ENCODE measurements at places on chromosomes 1 and 21.

GRCh38 chr21:44618909-44619308, 7.0 kb downstream of the KRTAP10-8 start:
- DNase-seq, result no peak

DNA sequence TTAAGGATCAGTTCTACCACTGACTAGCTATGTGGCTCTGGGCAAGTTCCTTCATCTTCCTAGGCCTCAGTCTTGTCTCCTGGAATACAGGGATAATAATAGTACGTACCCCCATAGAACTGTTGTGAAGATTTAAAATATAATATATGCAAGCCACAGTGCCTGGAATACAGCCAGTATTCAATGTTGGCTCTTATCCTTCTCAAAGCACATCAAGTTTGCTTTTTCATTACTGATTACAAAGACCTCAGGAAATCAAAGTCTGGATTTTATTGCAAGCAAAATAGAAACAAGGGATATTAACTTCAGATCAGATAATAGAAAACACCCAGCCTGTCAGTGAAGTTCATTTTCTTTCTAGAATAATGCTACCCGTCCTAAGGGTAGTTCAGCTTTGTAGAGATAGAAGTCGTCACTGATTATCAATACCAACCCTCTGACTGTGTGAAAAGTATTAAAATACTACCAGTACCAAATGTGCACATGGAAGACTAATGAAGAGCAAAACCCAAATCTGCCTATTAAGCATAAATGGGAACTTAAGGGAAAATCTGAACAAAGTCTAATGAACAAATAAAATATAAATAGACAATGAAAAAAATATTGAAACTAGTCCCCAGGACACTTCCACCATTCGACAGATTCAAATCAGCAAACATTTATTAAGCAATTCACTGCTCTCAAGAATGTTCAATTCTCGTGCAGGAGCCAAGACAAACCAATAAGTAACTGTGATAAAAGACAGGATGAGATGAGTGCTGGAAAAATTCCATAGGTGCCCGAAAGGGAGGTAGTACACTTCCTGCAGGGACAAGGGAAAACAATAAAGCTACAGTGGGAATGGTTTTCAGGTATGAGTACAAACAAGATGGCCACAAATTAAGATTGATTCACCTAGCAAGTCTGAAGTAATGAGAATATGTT, 206.2 kb downstream of the SMYD3 start:
- DNase-seq, result peak; percentile 18

- no peak for DNase-seq
Observed at GRCh38 chr1:16155537-16156410, at the start of gene EPHA2. EPHA2 (minus strand) TSS chr1:16156069; CDS start chr1:16155932, 137 bp downstream.

DNA sequence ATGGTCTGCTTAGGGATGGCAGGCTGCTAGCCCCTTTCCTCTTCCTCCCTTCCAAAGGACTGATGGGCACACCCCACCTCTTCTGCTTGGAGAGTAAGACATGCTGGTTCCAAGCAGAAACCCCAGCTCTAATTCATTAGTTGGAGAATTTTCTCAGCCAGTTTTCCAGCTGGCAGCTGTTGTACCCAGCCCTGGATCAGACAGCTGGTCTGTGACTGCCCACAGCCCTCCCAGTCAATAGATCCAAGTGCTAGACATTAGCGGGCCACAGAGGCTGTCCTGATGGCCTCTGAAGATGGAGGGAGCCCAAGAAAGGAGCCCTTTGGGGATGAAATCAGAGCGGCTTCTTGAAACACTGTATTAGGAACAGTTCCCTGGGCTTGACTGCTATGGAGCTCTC, 35.8 kb downstream of the ACOT11 start:
- DNase-seq, result no peak

DNA sequence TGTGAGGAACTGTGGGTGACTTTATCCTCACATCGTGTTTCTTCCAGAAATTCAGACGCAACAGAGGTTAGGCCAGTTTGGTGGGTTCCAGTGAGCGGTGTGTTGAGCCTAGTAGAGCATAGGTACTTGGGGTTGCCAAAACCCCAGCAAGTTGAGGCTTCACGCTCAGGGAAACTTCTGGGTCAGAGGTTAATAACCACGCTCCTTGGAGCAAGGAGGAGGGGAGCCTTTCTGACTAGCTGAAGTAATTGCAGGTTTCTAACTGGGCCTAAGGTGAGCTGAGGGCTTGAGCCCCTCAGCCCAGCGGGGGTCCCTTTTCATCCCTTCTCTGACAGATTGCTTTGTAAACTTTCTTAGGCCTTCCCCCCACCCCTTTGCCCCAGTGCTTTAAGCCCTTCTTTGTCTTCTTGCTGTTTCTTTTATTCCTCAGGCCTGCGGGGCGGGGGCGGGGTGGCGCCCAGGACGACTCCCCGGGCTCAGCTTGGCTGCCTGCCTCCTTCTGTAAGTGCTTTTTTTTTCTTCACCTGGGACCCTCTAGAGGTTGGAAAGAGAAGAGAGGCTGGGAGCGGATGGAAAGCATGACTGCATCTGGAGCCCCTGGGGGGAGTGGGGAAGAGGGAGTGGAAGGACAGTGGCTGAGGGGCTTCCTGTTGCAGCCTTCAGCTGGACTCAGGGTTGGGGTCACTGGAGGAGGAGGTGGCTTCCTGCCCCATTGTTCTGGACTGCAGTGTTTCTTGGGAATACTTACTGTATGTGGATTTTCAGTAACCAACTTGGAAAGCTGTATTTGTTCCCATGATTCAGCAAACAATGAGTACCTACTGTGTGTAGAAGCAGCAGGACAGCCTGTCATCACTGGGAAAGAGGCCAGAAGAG, 1.3 kb upstream of the ZNF436 start:
- DNase-seq, result no peak

DNA sequence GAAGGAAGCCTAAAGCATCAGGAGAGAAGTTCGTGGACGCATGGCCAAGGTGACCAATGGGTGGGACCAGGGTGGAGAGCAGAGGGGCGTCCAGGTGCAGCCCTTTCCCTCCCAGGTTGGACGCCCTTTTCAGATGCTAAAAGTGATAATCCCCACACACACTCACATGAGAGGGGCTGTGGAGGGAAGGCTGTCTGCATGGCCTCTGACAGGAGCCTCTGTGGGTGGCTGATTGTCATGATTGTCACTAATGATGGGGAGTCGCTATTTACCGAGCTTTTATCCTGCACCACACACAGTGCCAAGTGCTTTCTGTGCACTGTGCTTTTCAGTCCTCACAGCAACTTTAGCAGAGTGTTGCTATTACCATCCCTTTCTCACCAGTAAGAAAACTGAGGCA, 27.1 kb upstream of the C1QA start:
- DNase-seq, result no peak

DNA sequence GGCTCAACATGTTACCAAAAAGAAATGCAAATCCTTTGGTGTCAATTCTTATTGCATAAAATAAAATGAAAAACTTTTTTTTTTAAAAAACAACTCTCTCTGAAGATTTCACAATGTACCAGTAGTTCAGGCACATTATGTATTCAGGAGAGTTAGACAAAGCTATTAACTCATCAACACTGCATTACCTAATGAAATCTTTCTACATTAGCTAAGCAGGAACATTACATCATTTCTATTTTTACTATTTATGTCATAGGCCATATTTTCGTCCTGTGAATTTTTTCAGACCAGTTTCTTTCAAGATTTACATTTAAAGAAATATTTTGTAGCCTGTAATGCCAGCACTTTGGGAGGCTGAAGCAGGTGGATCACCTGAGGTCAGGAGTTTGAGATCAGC, 366.2 kb downstream of the USH2A start:
- DNase-seq, result no peak

DNA sequence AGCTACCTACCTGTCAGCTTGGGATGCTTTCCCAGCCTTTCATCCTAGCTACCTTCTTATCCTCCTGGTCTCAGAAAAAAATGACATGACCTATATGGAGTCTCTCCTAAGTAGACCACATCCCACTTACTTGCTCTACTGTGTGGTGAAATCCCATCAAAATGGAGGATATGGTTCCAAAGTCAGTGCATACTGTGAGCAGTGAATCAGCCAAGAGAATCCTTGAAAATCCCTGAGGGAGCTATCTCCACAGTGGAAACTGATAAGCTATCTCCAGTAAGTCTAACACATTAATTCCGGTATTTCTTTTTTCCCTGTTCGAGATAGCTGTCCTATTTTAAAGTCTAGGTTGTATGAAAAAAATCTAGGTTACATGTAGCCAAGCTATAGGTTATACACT, 189.7 kb downstream of the FGGY start:
- no peak for DNase-seq

GRCh38 chr1:18761948-18762840, 97.3 kb downstream of the TAS1R2 start:
- peak; percentile 13 for DNase-seq

- no peak for DNase-seq
Observed at GRCh38 chr1:207670997-207671396, 26.1 kb downstream of the CR1L start.

- DNase-seq, result no peak
Observed at GRCh38 chr1:96703186-96703585, 18.4 kb upstream of the PTBP2 start.

DNA sequence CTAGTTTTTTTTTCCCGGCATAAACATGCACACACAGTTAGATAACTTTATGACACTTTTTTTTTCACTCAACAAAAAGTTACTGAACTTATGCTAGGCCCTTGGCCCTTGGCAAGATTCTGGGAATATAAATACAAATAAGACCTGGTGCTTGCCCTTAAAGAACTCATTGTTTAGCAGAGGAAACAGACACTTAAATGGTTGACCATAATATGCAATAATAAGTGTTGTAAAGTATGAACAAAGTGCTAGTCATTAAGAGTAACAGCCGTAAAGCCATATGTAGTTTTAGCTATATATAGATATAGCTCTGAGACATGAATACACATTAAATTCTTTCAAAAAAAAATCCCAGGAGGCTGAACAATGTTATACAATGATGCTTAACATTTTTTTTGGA, 198.3 kb downstream of the CYYR1 start:
- no peak for DNase-seq

DNA sequence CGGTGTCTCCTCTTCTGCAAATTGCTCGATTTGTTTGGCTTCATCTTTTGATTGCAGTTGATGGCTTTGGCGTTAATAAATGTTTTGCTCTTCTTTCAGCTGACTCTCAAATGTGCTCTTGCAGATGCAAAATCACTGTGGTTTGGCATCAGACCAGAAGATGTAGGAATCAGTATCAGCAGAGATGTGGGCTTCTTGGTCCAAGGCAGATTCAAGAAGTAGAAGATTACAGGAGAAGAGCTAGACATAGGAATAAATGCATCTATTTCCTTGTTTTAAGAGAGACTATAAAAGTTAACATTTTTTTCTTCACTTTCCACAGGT, 59.8 kb upstream of the BACH1 start:
- no peak for DNase-seq

- DNase-seq, result no peak
Observed at GRCh38 chr1:167365360-167365759, 144.7 kb downstream of the POU2F1 start.

DNA sequence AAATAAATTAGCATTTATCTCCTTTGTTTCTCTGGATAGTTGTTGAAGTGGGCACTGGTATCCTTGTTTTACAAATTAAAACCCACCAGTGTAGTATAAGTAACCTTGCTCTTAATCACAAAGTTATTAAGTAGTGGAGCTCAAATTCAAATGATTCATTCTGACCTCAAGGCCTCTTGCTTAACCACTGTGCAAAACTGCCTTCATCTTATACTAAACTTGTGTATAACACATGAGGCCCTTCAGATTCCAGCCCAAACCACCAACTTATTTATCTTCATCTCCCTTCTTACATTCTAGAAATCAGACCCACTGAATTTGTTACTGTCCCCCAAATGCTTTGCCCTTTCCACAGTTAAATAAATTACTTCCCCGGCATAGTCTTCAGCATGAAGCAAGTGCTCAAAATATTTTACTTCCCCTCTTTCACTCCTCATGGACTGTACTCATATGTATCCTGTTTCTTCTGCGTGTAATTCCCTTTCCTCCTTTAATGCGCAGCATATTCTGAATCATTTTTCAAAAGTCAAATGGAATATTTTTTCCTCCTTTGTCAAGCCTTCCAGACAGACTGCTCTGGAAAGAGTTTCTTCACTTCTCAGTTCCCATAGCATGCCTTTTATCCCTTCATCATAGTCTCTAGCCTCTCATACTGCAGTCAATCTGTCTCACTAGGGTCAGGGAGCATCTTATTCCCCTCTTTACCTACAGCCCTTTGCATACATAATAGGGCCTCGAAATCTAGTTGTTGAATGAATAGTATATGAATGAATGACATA, 19.0 kb upstream of the DNASE2B start:
- DNase-seq, result no peak

- no peak for DNase-seq
Observed at GRCh38 chr1:168742994-168743650, 14.1 kb upstream of the DPT start.

GRCh38 chr1:161261261-161262235, 3.0 kb downstream of the PCP4L1 start:
- no peak for DNase-seq

DNA sequence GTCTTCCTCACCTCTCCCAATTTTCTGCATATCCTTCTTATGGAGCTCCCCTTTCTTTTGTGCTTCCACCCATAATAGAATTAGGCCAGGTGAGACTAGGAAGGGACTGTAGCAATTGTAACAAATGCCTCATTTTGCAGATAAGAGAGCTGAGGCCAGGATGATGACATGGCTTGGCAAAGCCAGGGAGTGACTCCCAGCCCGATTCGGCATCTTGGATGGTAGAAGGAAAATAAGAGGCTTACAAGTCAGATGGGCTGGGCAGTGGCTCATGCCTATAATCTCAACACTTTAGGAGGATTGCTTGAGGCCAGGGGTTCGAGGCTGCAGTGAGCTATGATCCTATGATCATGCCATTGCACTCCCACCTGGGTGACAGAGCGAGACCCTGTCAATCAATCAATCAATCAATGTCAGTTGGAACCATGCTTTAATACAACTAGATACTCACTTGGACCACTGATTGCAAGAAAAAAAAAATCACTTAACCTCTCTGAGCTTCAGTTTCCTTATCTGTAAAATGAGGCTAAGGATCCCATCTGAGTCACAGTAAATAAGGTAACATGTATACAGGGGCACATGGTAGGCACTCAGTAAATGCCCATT, 51.6 kb downstream of the PLEKHA6 start:
- no peak for DNase-seq

DNA sequence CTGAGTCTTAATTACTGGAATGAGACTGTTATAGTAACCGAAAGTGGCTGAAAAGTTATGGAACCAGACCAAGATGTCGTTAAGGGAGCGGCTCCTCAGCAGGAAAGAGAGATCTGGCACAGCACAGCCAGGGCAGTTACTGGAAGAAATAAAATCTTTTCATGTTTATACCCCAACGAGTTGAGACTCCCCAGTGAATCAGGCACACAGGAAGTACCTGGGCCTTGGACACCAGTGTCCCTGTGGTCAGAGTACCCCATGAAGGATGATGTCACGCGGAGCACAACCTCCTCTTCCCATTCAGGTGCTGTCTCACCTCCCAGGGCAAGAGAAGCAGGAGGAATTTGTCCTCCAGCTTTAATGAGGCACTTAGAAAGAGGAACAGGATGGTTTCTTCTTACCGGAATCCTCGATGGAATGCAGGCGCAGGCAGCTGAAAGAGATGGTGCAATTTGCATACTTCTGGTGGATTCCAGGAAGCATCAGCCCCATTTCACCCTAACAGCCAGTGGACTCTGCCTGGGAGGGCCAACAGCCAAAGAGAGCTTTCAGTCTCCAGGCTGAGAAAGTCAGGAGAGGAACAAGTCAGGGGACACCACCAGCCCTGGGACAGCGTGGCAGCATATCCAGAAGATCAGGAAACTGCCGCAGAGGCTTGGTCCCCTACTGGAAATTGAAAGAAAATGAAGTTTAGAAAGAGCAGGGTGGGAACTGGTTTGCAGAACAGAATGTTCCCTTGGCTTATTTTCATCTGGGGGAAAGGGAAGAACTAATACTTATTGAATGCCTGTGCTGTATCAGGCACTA, 35.9 kb upstream of the CTTNBP2NL start:
- no peak for DNase-seq

GRCh38 chr1:12314333-12314903, 84.6 kb downstream of the VPS13D start:
- DNase-seq, result no peak
